ENCODE measurements at places on chromosomes 3 and 15. TPM values are rescaled to one million over a fixed set of nuclear protein-coding genes. Genes with fewer than 3 reads are reported as not detected.

DNA sequence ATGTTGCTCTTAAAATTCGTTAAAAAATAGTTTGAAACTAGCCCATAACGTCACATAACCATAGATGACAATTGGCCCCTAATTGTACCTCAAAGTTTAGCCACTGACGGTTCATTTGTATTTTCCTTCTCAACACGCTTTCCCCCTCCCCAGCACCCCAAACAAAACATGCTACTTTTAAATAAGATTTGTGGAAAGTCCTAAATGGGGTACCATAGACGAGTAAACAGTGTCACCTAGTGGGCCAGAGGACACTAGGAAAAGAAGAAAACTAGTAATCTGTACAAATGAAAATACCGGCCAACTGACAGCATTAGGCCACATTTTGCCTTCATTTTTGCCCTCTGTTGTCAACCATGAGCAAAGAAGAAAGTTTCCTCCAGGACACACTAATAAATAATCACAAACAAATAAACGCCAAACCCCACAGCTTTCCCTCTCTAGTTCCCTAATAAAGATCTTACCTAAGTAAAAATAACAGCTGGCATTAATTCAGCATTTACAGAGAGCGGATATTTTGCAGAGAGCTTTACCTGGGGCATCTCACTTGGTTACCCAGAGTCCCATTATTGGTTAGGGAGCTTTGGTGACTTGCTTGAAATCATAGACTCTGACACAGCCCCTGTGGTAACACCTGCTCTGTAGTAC lies 175.1 kb upstream of the ATP11B start:
- peak; percentile 13 for DNase-seq

The FEZF2 gene
- not detected for total RNA-seq

The CLN6 gene
- 16.0 TPM for total RNA-seq

GRCh38 chr3:61438253-61439121 lies 122.9 kb upstream of the PTPRG start:
- no peak for DNase-seq

The LCTL gene
- not detected for total RNA-seq

DNA sequence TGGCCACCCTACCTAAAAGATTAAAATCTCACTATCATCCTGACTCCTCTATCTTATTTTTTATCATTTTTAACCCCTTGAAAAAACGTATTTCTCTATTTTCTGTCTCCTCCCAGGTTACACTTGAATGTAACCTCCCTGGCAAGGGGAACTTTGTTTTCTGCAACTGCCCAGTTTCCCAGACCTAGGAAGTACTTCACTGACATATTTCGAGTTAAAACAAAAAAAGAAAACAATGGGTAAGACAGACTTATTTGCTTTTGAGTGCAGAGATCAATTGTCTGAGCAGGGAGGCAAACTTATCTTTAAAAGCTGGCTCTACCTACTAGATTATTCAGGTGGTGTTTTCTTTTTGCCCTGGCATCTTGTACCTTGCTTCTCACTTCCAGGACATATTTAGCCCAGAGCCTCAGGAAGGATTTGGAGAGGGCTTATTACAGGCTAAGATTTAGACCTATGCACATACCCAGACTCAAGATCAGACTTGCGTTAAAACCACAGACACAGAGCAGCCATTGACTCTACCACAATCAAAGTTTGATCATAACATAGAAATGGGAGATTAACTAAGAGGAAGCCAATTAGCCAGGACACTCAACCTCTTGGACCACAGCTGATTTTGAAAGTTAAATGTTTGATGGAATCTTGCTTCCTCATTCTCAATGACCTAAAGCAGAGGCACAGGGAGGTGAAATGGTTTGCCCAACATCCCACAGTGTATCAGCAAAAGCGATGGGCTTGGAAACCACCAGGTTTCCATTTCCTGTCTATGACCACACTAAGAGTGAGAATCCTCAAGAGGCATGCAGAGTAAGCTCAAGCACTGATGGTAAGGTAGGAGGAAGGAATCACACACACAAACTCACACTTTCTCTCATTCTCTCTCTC lies 169.5 kb upstream of the THBS1 start:
- DNase-seq = no peak

- no peak for DNase-seq
These were observed 26.3 kb downstream of the DZIP1L start for GRCh38 chr3:138089091-138089490.

DNA sequence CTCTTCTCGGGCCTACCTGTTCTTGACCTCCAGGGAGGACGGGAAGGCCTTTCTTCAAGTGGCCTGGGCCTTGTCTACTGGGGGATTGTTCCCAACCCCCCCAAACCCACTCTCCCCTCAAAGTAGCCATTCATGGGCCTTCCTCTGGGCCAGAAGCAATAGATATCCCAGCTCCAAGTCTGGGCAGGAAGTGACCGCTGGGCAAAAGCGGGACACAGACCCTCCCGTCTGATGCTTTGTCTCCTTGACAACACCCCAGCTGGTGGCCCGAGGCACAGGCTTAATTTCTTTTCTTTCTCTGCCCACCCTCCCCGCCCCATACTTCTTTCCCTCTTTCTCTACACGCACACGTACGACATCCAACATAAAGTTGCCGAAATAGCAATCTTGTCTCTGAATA lies 41.4 kb upstream of the FEZF2 start:
- no peak for DNase-seq

DNA sequence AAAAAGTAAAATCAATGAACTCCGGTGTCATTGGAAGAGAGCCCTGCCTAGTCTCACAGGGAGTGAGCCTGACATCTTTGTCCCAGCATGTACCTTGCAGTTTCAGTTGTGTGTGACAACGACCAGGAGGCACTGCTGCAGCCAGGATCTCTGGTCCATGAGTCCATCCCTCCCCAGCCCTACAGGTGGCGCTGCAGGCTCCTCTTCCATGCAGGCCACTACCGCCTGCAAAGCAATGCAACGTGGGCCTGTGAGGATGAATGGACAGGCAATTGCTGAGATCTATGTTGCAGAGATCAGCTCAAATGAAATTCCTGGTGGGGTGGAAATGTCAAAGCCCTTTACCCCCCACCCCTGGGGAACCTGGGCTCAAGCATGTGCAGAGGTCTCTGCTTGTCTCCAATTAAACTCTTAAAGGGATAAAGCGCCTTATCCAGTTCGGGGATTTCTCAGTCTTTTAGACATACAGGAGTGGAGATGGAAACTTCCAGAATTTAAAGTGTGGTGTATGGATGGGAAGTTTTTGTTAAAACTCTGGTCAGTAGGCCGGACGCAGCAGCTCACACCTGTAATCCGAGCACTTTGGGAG lies 35.8 kb downstream of the TKT start:
- DNase-seq = peak; percentile 91

DNA sequence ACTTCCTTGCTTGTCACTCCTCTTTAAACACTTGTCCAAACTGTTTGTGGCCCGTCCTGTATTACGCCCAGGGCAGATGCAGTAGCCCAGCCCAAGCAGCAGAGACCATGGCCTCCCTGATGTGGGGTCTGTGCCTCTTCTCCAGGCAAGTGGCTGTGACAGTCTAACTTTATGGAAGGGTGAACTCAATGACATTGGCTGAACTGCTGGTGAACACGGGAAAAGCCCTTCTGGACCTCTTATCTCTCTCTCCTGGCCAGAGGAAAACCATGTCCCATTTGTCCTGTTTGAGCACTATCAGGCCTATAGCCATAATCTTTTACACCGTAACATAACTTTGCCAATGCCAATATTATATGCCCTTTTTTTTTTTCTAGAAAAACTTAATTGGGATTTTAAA lies 67.6 kb downstream of the SMAD3 start:
- DNase-seq = no peak

The ZCWPW2 gene
- not detected for total RNA-seq

The MAP3K13 gene
- total RNA-seq = 13.2 TPM

The NR1I2 gene
- under 0.01 TPM for total RNA-seq

DNA sequence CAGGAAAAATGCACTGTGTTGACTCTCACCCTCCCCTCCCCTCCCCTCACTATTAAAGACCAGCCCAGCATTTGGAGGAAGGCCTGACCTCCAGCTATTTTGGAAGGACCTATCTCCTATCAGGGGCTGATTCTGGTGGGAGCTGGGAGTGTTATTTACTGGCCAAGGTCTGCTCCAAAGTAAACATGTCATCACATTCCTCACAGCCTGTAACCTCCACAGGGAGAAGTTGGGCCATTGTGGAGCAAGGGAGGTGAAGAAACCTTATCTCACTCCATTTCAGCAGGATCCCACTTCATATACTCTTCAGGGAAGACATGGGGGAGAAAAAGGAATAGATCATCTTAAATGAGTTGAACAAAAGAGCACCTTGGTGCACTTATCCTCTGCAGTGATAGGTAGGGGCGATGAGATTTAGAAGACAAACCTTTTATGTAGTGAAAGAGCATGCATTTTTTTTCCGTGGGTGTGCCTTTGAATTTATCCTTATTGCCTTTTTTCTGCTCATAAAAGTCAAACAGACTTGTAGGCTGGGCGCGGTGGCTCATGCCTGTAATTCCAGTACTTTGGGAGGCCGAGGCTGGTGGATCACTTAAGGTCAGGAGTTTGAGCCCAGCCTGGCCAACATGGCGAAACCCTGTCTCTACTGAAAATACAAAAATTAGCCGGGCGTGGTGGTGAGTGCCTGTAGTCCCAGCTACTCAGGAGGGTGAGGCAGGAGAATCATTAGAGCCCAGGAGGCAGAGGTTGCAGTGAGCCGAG lies 15.6 kb upstream of the FLNB start:
- no peak for DNase-seq

The FBXL2 gene
- total RNA-seq = 25.4 TPM

The FAM227B gene
- total RNA-seq = 1.4 TPM

GRCh38 chr3:25090698-25091453 lies 337.2 kb upstream of the RARB start:
- no peak for DNase-seq

DNA sequence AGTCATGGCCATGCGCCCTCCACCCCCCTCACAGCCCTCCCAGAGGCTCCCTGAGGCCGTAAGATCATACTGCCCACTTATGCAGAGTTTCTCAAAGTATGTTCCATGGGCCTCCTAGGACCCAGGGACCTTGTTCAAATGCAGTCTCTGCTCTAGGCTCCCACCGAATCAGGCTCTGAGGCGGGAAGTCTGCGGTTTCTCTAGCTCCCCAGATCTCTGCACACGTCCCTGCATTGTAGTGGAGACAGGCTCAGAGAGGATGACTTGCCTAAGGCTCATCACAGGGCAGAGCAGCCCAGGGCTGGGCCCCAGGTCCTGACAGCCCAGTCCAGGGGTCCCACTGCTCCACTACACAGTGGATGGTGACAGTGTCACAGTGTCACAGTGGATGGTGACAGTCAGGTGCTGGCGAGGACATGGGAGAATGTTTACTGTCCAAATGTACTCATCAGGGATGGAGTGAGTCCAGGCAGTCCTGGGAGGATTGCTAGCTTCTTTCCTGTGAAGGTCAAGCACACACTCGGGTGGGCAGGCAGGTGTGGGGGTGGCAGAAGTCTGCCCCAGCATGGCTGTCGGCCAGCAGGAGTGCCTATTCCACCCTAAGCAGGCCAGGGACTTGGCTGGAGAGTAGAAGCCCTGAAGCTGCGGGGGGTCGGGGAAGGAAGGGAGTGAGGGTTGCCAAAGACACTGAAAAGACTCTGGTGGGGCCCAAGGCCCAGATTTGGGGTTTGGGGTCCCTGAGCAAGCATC lies 12.4 kb downstream of the ANKRD63 start:
- no peak for DNase-seq

The FBXO40 gene
- not detected for total RNA-seq

DNA sequence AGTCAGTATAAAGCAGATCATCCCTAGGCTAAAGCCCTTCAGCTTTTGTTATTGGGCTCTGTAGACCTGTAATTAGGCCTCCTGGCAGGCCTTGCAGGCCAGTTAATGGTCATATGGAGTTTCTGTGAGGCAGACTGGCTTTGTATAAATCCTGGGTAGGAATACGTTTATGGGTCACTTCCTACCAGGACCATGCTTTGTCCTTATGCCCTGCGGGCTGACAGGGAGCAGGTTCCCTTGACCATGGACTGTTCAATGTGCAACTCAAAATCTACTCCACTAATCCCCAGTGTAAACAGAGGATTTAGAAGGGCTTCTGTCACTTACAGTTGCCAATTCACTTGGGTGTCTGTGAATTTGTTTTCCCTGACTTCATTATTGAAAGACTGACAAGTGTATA lies 202.7 kb upstream of the MLF1 start:
- DNase-seq = no peak

- no peak for DNase-seq
These were observed 27.1 kb upstream of the KY start for GRCh38 chr3:134677987-134678308.

The EFCC1 gene
- total RNA-seq = 12.1 TPM

GRCh38 chr15:56739964-56740640 lies 6.8 kb upstream of the ZNF280D start:
- no peak for DNase-seq

DNA sequence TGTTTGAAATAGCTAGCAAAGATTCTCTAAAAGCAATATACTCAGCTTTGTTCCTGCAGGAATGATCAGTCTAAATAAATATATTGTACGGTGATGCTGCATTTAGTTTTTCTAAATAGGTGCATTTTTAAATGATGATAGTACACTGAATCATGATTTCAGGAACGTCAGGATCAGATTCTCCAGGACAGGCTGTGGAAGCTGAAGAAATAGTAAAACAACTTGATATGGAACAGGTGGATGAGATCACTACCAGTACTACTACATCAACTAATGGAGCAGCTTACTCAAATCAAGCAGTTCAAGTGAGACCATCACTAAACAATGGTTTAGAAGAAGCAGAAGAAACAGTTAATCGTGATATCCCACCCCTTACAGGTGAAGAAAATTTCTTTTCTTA lies 46.3 kb upstream of the EIF3J start:
- no peak for DNase-seq

The AHSG gene
- not detected for total RNA-seq

The GRAMD2A gene
- total RNA-seq = 0.17 TPM

- DNase-seq = no peak
These were observed 3.0 kb upstream of the ANO10 start for GRCh38 chr3:43624619-43625305.

DNA sequence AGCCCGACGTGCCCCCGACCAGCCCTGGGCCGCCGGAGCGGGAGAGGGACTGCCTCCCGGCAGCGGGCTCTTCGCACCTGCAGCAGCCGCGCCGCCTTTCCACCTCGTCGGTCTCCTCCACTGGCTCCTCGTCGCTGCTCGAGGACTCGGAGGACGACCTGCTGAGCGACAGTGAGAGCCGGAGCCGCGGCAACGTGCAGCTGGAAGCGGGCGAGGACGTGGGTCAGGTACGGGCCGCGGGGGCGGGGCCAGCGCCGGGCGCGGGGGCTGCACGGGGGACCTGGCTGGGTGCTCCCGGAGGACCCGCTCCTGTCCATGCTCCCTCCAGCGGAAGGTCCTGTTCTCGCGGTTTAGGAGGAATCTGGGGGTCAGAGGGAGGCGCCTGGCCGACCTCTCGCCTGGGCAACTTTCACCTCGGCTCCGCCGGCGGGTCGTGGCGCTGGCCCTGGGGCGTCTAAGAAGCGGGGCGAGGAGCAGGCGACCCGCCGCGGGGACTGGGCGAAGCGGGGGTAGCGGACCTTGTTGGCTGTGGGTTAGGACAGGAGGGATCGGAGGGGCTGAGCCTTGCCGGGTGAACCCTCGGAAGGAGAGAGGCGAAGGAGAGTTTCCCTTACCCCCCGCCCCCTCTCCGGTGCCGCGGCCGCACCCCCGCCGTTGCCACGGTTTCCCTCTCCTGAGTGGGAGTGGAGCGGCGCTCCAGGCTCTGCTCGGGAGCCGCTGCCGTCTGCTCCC lies 682 bp downstream of the ITPKA start:
- peak; percentile 11 for DNase-seq
